ENCODE measurements at places on chromosomes 4 and X. TPM values are rescaled to one million over a fixed set of nuclear protein-coding genes. Genes with fewer than 3 reads are reported as not detected.

DCAF8L2 gene
- not detected for total RNA-seq

- no peak for DNase-seq
These were observed 15.0 kb downstream of the ACSL1 start for GRCh38 chr4:184810720-184811119.

NAP1L2 gene
- 0.73 TPM for total RNA-seq

GRCh38 chrX:132411310-132411977, 77.4 kb downstream of the MBNL3 start:
- no peak for DNase-seq

NAA11 gene
- not detected for total RNA-seq

DNA sequence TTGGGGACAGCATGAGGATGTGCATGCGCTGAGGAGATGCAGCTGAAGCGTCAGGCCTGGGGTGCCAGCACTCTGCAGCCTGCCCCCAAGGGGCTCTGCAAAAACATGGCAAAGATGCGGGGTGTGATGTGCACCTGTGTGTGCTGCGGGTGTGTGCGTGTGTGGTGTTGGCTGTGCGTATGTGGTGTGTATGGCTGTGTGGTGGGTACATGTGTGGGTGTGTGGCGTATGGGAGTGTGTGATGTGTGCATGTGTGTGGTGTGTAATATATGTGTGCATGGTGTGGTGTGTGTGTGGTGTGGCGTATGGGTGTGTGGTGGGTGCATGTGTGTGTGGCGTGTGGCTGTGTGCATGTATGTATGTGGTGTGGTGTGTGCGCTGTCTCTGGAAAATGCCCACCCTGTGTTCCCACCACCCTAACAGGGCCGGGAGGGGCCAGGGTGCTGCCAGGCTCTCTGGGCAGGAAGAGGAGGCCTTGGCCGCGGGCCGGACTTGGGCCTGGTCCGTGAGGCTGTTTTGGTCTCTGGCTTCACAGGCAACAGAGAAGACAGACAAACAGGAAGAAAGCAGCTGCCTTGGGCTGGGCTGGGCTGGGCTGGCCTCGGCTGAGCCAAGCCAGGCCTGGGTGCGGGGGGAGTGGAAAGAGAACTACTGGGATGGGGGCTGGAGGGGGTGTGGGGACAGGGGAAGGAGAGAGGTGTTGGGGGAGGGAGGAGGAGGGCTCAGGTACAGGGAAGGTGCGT, 1.1 kb upstream of the AVPR2 start:
- DNase-seq, result no peak

DNA sequence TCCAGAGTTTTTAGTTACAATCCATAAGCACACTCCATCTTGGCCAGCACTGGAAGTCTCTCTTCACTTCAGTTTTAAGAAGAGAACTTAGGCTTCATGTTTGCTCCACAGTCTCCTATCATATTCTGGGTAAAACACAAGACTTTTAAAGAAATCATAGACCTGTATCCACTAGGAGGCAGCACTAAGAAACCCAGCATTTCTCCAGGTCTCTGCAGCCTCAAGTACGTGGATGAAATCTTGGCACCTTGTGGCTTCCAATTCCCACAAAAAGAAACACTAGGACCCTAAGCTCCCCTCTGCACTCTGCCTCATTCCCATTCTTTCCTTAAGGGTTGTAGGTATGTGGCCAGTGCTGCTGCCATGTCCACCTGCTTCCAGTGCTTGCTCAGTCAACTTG, 367.3 kb upstream of the CASK start:
- DNase-seq, result no peak

ZNF630 gene
- total RNA-seq, result 2.3 TPM

- no peak for DNase-seq
These were observed 112.2 kb upstream of the PSAPL1 start for GRCh38 chr4:7546809-7547367.

DNA sequence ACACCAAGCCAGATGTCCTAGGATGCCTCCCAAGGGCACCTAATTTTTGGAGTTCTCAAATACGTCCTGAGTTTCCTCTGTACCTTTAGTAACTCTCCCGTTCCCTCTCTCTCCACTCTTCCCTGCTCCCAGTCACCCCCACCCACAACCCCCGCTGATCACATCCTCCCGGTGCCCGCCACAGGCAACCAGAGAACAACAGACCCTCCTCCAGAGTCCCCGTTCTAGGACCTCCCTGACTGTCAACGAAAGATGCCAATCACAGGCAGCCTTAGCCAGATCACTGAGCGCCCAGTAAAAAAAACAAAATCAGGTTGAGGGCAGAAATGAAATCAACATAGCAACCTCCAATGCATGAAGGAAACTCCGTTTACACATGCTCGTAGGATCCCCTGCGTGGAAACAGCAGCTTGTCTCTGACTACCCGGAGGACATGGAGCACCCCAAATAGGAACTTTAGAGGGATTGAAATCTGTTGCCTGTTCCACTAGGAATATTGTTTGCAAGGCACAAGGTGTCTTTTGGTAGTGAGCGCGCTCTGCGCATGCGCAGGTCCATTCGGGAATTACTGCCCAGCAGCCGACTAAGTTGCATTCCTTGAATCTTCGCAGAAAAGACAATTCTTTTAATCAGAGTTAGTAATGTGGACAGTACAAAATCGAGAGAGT, at the start of gene GABRB1:
Gene GABRB1 (plus strand): TSS at position 557 of the 668 bp plus-strand sequence.
- no peak for DNase-seq

DNA sequence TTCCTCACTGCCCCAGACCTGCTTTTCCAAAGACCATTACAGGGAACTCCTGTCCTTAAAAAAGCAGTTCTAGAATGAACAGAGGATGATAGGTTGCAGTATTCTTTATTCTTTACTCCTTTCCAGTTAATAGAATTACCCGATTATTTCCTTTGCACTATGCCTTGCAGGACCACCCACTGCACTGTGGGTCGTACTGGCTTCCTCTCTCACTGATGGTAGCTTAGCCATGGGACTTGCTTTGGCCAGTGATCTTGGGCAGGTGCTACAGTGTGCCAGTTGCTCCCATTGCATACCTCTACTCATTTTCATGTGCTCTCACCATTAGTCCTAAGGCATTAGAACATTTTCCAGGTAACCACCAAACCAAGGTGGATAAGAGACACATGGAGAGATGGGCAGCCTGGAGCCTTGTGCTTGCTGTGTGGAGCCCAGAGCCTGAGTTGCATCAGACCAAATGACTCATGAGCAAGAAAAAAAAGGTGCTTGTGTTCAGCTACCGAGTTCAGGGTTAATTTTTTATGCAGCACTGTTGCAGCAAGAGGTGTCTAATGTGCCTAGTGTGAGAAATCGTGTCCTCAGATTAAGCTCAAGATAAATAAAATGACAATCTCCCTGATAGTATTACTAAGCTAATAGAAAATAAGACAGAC, 7.6 kb upstream of the UNC5C start:
- DNase-seq, result no peak

- no peak for DNase-seq
These were observed 98.3 kb downstream of the NFKB1 start for GRCh38 chr4:102599455-102599854.

SPANXD gene
- total RNA-seq, result not detected

PABPC5 gene
- total RNA-seq, result 2.0 TPM

GPRIN3 gene
- total RNA-seq, result 1.2 TPM

Measured in pulmonary artery endothelial cell (primary cell).